RWPE2 (cell line): ENCODE measurements at places on chromosomes 6 and 20.
A peak's percentile ranks its signal among the peaks of the same experiment; 100 is the strongest.

- no peak for DNase-seq
Observed at GRCh38 chr6:44704240-44705150, 317.0 kb downstream of the CDC5L start.

DNA sequence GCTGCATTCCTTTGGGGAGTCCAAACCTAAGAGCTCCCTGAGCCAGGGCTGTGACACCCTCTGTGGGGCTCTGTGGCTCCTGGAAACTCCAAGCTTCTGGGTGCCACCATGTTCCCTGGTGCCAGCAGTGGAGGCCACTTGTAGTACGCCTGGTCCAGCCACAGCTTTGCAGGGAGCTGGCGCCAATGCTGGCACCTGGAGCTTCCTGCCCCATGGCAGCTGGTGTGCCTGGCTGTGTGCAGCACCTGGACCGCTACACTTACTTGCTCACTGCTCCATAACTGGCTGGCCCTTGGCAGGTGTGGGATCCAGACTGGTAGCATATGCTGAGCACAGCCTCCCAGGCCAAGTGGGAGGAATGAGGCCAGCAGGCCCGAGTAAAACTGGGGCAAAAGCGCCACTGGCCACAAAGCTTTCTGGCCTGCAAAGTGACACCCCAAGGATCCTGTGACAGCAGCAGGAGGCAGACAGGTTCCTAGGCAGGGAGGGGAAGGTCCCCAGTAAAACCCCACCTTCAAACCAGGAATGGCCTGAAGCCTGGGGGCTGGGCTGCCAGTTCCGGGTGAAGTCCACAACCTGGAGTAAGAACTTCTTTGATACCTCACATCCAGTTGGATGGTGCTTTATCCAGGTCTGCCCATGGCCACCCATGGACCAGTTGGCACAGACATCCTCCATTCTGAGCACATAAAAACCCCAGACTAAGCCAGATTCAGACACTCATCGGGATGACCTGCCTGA lies 461.0 kb downstream of the TBC1D32 start:
- DNase-seq, result peak; percentile 27

DNA sequence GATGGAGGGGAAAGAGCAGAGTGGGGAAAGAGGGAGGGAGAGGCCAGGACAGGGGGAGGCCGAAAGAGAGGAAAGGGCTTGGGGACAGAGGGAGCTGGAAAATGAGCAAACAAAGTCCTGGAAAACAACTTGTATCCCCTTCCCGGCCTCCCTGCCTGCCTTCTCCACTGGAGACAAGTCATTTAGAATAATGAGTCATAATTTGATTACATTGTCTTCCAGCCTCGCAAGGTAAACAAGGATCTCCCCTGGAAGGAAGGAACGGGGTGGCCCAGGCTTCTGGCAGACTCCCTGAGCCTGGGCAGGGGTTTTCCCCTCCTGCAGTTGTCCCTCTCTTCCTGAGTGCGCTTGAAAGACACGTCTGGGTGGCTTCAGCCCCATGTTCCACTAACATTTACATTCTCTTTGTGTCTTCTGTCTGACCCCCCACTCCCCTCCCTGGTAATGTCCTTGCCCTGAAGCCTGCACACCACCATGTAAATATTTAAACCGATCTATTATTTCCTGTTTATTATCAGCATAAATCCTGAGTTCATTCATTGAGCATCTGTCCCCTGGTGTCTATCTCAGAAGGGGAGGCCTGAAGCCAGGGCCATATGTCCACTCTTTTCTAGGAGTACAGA lies 12.1 kb upstream of the MRPS18A start:
- DNase-seq, result no peak

GRCh38 chr20:40984496-40984895 lies 44.1 kb upstream of the TOP1 start:
- DNase-seq, result peak; percentile 55

DNA sequence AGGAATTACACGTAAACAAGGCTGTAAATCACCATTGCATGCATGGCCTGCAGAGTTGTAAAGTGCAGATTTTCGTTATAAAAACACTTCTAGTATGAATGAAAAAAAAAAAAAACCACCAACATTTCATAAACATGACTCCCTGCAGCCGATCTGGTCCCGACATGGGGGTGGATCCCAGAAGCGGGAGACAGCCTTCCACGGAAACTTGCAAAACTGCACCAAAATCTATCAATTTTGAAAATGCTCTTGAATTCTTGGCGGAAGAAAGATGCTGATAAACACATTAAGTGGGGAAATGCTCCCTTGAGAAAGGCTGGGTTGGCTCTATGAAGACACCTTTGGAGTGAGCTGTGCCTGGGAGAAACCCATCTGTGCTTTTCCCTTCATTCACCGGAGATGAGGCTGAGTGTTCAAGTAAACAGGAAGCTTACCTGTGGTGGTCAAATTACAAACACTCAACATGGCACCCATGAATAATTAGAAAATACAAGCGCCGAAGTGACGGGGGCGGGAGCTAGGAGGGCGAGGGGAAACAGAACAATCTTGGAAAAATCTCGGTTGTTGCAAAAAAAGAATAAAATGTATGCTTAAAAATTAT lies 845 bp upstream of the ANKRD60 start:
- DNase-seq, result no peak

- no peak for DNase-seq
Observed at GRCh38 chr6:162973151-162973872, 245.5 kb downstream of the PACRG start.

GRCh38 chr6:136784910-136785746 lies 7.1 kb downstream of the MAP3K5 start:
- DNase-seq, result no peak

- DNase-seq, result no peak
Observed at GRCh38 chr6:99091985-99092384, 144.2 kb upstream of the FBXL4 start.

DNA sequence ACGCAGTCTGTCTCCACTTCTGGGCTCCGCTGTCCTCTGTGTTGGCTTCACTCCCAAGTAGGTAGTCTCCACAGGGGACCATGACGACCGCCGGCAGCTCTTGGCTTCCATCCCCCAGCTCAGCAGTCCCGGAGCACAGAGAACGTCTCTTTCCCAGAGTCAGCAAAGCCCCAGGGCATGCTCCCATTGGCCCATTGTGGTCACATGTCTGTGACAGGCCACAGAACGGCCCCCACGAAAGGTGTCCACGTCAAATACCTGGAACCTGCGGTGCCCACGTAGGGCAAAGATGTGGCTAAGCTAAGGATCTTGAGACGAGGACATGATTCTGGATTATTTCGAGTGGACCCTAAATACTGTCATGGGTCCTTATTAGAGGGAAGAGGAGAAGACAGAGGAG lies 438.4 kb upstream of the SULF2 start:
- DNase-seq, result no peak

DNA sequence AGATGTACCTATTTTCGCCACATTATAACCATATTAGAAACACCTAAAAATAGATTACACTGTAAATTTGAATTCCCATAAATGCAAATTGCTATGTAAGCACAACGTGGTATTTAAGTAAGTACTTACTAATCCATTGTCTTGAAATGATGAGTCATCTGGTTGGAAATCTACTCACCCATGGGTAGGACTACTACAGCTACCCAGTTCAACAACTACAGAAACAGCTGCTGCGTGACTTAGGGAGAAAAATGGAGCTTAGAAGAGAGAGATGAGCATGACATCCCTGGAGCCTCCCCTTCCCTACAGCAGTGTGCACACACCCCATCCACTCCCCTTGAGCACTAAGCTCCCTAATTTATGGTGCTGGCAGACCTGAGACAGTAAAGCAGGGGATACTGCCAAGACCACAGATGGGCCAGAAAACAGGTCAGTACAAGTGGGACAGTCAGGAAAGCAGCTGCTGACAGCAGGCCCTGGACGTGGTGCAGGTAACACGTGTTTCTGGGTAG lies 26.9 kb downstream of the RRAGD start:
- DNase-seq, result no peak

- no peak for DNase-seq
Observed at GRCh38 chr6:159879856-159880255, 10.9 kb upstream of the MAS1 start.

DNA sequence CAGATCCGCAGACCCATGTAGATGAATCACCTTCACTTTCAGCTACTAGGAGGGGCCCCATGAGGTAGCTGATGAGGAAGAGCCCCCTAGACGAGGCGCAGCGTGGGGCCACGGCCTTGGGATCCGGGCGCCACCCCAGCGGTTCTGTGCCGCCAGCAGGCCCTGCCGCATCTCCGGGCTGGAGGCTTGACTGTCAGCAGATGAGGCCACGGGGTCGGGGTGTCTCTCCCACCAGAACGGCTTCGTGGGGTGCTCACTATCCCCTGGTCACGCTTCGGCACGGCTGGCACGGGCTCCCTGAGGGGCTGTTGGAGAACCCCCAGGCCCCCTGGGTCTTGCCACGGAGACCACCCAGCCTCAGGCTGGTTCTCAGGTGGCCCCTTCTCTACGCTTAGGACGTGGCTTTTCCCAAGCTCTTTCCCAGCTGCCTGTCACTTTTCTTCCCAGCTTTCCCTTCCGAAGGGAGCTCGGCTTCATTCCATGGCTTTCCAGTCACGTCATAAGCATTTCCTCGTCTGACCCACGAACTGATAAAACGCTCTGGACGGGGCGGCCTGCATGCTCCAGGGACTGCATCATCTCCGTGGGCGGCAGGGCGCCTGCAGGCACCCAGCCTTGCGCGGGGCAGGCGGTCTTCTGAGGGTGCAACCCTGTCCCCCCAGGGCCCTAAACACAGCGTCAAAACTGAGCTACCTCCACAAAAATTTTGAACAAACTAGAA lies 85.9 kb downstream of the THBS2 start:
- no peak for DNase-seq

DNA sequence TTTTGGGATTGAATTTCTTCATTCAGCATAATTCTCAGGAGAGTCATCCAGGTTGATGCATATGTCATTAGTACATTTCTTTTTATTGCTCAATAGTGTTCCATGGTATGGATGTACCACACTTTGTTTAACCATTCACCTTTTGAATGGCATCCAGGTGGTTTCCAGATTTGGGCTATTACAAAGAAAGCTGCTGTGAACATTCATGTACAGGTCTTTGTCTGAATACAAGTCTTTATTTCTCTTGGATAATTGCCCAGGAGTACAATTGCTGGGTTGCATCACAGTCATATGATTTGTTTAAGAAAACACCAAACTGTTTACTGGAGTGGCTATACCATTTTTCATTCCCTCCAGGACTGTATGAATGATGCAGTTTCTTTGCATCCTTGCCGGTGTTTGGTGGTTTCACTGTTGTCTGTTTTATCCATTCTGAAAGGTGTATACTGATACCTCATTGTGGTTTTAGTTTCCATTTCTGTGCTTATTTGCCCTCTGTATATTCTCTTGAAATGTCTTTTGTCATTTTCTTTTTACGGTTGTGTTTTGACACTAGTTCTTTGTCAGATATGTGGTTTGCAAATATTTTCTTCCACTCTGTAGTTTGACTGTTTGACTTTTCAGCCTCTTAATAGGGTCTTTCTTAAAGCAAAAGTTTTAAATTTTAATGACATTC lies 8.8 kb downstream of the CDKAL1 start:
- no peak for DNase-seq

DNA sequence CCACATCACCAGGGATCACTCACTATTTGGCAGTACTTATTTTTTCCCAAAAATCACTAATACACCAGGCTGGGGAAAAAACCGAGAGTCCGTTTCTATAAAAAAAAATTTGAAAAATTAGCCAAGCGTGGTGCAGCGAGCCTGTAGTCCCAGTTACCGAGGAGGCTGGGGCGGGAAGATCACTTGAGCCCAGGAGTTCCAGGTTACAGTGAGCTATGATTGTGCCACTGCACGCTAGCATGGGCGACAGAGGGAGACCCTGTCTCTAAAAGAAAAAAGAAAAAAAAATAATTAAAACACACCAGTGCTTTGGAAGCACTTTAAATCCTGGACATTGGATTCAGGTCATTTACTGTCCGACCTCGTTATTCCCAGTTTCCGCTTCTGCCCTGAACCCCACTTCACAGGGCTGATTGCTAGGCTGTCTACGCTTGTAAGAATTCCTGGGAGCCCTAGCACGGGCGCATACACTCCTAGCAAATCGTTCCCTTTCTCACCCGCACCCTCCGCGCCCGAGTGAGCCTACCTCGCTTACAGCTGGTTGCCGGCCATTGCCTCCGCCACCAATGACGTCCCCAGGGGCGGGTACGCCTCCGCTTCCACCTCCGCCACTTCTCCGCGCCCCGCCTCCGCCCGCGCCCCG lies at the start of gene TPMT:
Gene TPMT, minus strand, starts transcription at position 571 of the 643 bp plus-strand sequence. CDS start 5,950 bp downstream, outside the sequence.
- no peak for DNase-seq
